Activated CD4-positive, alpha-beta T cell treated with anti-CD3 and anti-CD28 coated beads for 36 hours (primary cell): ENCODE measurements at places on chromosomes 16 and 17. TPM values are rescaled to one million over a fixed set of nuclear protein-coding genes. Genes with fewer than 3 reads are reported as not detected.

Gene C16orf95
- 12.8 TPM for total RNA-seq

Gene MAPT
- 1.7 TPM for total RNA-seq

Gene C16orf96
- total RNA-seq, result 0.18 TPM

DNA sequence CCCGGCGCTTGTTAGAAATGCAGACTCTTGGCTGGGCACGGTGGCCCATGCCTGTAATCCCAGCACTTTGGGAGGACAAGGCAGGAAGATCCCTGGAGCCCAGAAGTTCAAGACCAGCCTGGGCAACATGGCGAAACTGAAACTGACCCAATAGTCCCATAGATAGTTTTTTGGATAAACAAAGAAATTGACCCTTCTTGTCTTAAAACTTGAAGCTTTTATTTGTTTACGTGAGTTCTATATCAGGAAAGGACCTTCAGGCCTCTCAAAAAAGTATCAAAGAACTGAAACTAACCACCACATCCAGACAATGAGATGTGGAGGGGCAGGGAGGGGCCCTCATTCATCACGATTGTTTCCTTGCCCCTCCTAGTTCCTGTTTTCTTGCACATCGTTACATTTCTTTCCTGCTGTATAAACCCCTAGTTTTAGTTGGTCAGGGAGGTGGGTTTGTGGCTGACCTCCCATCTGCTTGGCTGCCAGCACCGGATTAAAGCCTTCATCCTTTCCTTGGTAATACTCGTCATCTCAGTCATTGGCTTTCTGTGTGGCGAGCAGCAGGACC, 29.9 kb upstream of the PRM1 start:
- peak; percentile 42 for DNase-seq

DNA sequence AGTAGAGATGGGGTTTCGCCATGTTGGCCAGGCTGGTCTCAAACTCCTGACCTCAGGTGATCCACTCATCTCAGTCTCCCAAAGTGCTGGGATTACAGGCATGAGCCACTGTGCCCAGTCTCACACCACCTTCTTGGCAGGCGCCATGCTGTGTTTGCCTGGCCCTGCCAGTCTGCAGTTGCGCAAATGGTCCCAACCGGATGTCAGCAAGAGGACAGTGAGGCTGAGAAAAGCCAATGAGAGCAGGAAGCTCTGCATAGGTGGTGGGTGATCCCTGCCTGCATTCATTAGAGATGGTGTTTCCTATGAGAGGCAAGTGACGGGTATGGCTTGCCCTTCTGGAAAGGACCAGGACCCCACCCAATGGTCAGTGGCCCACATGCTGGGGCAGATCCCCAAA, 59.3 kb downstream of the PECAM1 start:
- DNase-seq, result no peak

DNA sequence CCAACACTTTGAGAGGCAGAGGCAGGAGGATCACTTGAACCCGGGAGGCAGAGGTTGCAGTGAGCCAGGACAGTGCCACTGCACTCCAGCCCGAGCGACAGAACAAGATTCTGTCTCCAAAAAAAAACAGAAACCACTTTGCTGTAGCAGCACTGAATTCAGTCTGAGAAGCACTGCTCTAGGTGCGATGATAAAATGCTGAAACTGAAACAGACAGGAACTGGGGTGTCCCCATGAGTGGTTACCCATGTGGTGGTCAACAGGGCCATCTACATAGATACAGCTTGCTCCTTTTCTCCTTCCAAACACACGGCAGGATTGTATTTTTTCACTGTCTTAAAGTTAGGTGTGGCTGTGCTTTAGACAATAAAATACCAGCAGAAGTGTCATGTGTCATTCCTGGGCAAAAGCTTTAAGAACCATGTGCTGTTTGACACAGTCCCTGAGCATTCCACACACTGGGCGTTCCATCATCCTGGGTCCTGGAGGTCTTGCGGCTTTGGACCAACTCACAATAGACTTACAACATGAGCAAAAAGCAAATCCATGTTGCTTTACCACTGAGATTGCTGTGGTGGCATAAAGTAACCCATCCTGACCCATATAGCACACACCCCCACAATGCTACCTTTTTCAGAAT, 11.5 kb downstream of the GAS7 start:
- no peak for DNase-seq

DNA sequence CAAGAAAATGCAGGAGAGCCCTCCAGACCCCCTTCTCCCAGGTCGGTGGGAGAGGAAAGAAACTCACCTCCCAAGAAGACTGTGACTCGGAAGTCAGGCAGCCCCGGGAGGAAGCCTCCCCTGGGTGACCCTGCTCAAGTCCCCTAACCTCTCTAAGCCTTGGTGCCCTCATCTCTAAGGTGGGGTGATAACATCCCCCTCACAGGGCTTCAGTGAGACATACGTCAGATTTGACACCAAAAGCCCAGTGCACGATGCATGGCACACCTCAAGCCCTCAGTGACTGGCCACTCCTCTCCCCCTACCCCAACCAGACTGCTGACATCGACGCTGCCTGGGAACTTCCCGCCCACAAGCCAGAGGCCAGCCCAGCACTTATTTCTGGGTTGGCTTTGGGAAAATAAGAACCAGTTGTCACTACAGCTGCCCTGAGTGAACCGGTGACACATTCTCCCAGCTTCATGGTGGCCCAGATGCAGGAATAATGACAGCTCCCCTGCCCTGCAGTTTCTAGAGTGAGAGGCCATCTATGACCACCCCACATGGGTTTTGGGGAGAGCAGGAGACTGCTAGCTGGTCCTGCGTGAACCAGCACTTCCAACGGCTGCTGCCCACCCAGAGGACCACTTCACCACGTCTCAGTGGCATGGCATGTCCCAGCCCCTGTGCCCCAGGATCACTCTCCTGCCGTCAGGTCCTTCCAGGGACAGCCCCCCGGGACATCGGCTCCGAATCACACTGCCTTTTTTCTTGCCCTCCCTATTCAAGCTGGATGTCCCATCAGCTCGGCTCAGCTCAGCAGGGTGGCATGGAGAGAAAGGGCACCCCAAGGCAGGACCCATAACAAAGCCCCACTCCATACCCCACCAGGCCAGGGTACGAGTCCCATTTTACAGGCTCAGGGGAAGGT, 9.5 kb downstream of the KNOP1 start:
- no peak for DNase-seq

DNA sequence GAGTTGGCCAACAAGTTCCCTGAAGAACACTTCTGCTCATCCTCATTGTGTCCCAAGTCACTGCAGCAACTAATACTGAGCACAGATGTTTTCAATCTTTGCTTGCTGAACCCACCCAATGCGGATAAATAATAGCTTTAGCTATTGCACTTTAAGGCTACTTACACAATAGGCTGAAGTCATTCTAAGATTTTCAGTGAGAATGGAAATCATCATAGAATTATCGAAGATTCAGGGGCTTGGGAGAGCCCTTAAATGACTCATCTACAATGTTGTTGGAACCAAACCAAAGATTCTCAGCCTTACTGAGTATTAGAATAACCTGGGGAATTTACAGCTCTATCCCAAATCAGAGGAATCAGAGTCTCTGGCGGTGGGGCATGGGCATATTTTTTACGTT, 51.2 kb downstream of the SYCE1L start:
- no peak for DNase-seq

DNA sequence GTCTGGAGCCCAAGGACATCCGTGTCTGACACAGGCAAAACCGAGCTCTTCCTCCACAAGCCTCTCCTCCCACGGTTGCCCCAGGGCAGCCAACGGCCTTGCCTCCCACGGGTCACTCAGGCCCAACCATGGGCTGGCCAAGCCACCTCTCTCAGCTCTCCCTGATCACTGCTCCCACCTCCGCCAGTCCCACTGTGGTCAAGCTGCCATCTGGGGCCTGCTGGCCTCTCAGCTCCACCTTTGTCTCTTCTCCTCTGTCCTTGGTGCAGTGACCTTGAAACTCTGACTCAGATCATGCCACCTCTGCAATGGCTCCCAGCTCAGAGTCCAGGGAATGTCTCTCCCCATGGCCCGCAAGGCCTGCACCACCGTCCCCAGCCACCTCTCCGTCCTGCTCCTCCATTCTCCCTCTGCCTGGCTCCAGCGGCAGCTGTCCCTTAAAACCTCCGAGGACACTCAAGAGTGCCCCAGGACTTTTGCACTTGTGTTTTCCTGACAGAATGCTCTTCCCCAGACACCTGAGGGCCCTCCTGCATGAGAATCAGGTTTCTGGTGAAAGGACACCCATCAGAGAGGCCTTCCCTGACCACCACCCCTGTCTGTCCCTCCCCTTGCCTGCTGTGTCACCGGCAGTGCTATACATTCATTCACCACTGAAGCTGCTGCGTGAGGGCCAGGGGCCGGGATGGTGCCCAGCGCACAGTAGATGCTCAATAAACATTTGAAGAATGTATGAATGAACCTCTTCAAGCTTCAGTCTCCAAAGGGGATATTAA, 19.3 kb downstream of the PEMT start:
- DNase-seq, result no peak

DNA sequence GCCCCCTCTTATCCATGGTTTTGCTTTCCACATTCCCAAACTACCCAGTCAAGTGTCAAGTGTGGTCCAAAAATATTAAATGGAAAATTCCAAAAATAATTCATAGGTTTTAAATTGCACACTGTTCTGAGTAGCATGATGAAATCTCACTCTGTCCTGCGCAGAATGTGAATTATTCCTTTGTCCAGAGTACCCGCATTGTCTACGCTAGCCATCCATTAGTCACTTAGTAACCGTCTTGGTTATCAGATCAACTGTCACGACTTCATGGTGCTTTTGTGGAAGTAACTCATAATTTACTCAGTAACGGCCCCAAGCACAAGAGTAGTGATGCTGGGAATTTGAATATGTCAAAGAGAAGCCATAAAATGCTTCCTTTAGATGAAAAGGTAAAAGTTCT, 94.9 kb downstream of the SLC39A11 start:
- no peak for DNase-seq

DNA sequence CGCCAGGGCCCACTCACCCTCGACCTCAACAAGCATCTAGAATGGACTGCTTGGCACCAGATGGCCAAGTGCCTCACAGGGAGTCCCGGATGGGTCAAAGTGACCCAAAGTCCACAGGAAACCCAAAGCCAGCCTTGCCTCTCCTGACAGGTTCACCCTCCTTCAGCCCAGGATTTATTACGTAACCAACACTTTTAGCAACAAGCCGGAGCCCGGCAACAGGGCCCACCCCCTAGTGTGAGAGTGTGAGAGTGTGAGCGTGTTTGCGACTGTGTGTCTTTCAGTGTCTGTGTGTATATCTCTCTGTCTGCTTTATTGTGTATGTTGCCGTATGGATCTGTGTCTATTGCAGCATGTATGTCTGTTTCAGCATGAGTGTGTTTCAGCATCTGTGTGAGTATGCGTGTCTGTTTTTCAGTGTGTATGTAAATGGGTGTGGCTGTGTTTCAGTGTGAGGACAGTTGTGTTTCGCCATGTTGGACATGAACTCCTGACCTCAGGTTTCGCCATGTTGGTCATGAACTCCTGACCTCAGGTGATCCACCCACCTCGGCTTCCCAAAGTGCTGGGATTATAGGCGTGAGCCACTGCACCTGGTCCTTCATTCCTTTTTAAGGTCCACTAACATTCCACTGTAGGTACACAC, 13.7 kb upstream of the PEMT start:
- no peak for DNase-seq

- no peak for DNase-seq
These were observed 115.1 kb upstream of the CCL2 start for GRCh38 chr17:34140006-34140405.

DNA sequence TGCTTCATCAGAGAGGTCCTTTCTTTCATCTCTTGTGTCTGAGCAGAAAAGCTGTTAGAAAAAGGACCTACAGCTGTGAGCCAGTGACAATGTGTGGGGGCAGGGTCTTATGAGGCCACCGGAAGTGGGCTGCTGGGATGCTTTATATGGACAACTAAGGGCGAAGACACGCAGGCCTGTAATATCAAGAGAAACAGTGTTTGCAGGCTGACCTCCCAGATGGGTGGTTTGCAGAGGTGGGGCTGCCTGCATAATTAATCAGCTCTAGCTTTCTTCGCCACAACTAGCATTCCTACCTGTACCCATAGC, 30.4 kb upstream of the SALL1 start:
- no peak for DNase-seq
